ENCODE measurements at places on chromosomes 7 and 10. TPM values are rescaled to one million over a fixed set of nuclear protein-coding genes. Genes with fewer than 3 reads are reported as not detected.

DNA sequence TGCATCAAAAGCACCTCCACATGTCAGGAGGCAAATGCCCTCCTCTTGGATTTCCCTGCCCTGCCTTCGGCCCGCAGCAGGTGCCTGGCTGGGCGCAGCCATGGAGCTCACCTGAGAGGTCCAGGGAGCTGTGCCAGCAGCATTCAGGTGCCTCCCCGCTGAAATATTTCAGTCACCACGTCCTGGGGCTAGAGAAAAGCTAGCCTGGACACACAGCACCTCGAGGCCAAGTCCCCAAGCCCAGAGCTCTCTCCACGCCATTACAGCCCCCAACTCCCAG, 102.7 kb downstream of the MAD1L1 start:
- H3K4me1 ChIP-seq, result no peaks in the 10 kb centered on the region
- H3K36me3 ChIP-seq, result no peaks in the 10 kb centered on the region
- no peak overlapping the region for H3K4me3 ChIP-seq

- no peak overlapping the region for H3K27ac ChIP-seq
- no peaks in the 10 kb centered on the region for H3K36me3 ChIP-seq
- no peak for DNase-seq
- H3K4me1 ChIP-seq, result peaks cover 37% of the 10 kb centered on the region
- H3K27me3 ChIP-seq, result peaks cover 4% of the 10 kb centered on the region
Observed at GRCh38 chr10:119653916-119654315, 2.7 kb downstream of the BAG3 start.

GRCh38 chr7:106283831-106284713, 711 bp downstream of the NAMPT start:
- no peaks in the 10 kb centered on the region for H3K27me3 ChIP-seq
- H3K4me1 ChIP-seq, result peaks cover 31% of the 10 kb centered on the region
- no peaks in the 10 kb centered on the region for H3K36me3 ChIP-seq
- peak overlapping the region; percentile 73 for H3K27ac ChIP-seq
- peak; percentile 63 for DNase-seq

DNA sequence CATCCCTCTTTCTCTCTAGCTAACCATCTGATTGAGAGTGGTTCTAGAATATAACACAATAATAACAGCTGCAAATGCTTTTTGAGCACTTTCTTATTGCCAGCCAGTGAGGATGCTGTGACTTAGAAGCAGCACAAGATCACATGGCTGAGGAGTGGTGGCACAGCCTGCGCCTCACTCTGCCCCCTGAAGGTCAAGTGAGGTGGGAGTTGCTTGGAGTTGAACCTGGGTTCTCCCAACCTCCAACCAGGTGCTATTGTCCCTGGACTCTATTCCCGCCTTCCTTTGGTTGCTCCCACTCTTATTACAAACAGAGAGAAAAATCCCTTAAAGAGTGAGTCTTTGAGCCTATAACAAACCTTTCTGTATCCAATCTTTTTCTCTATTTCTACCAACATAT, 280.3 kb upstream of the PODXL start:
- H3K36me3 ChIP-seq, result no peaks in the 10 kb centered on the region
- no peak overlapping the region for H3K4me3 ChIP-seq
- peak; percentile 71 for DNase-seq
- H3K4me1 ChIP-seq, result no peaks in the 10 kb centered on the region

SEPHS1 gene
- total RNA-seq, result 609 TPM

COL28A1 gene
- total RNA-seq, result 0.31 TPM

NAT16 gene
- total RNA-seq, result not detected

STYXL1 gene
- total RNA-seq, result 28.0 TPM
